ENCODE measurements at places on chromosomes 4 and X.

GRCh38 chr4:155383541-155383940 lies 6.8 kb upstream of the MAP9 start:
- DNase-seq: no peak

GRCh38 chr4:104524591-104524990 lies 29.9 kb upstream of the CXXC4 start:
- no peak for DNase-seq

- DNase-seq: no peak
Observed at GRCh38 chr4:158825433-158826036, 56.7 kb downstream of the FNIP2 start.

GRCh38 chrX:133921764-133922389 lies 63.5 kb downstream of the GPC3 start:
- DNase-seq: no peak

DNA sequence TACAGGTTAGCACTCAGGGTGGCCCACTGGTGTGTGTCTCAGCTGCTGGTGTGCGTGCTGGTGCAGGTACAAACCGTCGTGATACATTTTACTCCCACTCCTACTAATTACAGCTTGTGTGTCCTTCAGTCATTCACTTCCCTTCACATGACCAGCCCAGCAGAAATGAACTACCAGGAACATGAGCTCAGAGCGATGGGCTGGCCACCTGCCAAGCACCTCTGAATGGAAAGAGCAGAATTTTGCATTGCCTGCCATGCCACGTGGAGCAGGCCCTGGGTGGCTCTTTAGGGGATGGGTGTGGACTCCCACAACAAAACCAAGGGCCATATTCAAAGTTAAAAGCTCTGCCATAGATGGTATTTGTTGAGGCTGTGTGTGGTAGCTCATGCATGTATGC lies 58.9 kb upstream of the PGM2 start:
- peak; percentile 53 for DNase-seq

GRCh38 chrX:24982306-24982965 lies 33.3 kb downstream of the ARX start:
- no peak for DNase-seq

DNA sequence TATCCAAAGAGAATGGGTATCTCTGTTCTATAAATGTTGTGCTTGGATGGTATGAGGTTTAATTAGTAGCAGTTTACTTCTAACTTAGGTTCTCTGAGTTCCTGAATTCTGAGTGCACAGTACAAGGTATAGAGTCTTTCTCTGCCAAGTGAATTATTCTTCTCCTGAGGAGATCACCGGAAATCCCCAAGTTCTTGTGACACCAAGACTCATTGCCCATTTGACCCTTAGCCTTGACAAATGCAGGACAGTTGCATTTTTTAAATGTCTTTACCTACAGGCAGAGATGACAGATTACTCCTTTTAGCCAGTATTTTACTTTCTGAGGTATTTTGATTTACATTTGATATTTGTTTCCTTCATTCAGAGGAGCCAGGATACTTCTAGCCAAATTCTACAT lies 72.9 kb downstream of the MAOA start:
- no peak for DNase-seq
